Activated naive CD8-positive, alpha-beta T cell treated with anti-CD3 and anti-CD28 coated beads, Interleukin-2, amount 10 ng/mL, durations not matched to agents 7 days and 5 days (primary cell): ENCODE measurements at places on chromosomes 4 and X. TPM values are rescaled to one million over a fixed set of nuclear protein-coding genes. Genes with fewer than 3 reads are reported as not detected.

The RAB33A gene
- total RNA-seq, result 30.7 TPM

GRCh38 chr4:71346710-71347109, 7.9 kb downstream of the SLC4A4 start:
- no peak for DNase-seq

GRCh38 chr4:89273741-89274141, 33.9 kb downstream of the GPRIN3 start:
- no peak for DNase-seq

DNA sequence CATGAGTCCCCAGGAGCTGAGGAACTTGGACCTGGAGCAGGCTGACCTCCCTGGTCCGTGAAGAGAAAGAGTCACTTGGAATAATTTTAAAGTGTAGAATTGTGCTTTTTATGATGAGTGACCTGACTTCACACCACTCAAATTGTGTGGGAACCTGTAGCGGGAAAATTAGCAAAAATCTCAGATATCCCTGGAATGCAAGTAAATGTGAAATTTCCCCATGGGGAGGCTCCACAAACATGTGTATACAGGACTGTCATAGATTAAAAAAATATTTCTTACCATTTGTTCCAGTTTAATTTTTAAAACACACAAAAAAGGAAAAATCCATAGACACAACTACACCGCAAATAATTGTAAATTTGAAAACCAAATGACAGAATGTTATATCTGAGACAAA, 1079.6 kb upstream of the PABPC4L start:
- no peak for DNase-seq

The TRPC3 gene
- total RNA-seq, result 0.34 TPM

DNA sequence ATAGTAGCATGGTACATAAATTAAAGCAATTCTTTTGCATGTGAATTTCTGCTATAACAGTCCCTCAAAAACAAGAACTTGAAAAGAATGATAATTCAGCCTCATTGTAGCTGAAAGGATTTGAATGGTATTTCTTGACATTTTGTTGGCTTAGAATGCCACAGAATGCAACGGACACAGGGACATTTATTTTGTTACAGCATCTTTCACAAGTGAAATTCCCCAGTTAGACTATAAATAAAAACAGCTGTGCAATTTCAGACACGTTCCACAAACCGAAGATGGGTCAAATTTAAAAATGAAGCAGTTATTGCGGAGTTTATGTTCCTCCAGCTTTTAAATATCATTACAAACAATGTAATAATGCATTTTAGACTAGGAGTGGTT, 82.8 kb upstream of the AMELX start:
- DNase-seq, result no peak

GRCh38 chrX:9604111-9604907, 139.5 kb downstream of the TBL1X start:
- no peak for DNase-seq

DNA sequence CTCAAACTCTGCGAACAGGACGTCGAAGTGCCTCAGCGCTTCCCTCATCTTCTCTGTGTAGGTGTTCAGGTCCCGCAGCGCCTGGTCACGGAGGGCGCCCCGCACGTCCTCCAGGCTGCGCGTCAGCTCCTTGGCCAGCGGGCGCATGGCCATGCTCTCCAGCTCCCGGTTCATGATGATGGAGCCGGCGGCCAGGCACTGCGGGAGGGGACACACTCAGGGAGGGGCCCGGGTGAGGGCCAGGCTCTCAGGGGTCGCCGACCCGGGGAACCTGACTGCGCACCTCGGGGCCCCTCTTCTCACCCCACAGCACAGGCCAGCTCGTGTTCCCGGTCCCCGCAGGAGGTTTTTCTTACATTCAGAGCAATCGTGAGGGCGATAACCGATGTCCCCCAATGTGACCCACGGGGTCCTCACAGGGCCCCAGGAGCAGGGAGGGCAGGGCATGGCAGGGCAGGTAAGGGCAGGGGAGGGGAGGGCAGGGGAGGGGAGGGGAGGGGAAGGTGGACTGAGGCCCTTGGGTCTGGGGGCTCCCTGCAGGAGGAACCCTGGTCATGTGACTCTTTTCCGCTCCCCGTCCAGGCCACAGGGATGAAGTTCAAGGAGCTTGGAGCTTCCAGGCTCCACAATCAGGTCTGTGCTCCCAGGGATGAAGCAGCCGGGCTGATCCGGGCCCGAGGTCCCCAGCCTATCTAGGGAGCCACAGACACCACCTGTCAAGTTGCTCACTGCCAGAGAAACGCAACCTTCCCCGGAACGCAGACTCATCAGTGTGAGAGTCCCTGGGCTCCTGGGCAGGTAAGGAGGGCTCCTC, 77.8 kb upstream of the MXD4 start:
- peak; percentile 26 for DNase-seq

- no peak for DNase-seq
These were observed 77.4 kb upstream of the MID1 start for GRCh38 chrX:10697616-10698317.

DNA sequence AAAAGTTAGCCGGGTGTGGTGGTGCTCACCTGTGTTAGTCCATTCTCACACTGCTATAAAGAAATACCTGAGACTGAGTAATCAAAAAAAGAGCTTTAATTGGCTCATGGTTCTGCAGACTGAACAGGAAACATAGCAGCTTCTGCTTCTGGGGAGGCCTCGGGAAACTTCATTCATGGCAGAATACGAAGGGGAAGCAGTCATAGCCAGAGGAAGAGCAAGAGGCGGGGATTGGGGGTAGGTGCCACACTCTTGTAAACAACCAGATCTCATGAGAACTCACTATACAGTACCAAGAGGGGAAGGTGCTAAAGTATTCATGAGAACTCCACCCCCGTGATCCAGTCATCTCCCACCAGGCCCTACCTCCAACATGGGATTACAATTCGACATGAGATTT, 64.1 kb downstream of the BEND4 start:
- DNase-seq, result no peak

The NUDT11 gene
- total RNA-seq, result 0.83 TPM

DNA sequence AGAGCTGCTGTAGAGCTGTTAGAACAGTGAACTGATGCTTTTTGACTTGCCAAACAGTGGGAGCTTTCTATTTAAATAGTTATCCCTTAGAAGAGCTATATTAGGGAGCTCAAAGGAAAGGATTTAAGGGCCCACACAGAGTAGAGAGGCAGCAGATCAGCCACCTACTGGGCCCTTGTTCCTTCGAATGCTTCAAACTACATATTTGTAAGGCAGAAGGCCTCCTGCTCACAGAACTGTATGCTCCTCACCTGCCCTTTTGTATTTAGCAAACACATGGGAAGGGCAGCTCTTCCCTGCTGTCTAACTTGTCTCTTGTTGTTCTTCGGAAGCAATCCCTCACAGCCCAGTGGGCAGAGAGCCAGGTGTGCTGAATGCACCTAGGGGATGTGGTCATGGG, 38.0 kb downstream of the IL1RAPL1 start:
- no peak for DNase-seq

GRCh38 chr4:36288731-36289426, 7.5 kb downstream of the DTHD1 start:
- DNase-seq, result no peak

- DNase-seq, result no peak
These were observed 23.4 kb downstream of the BEX3 start for GRCh38 chrX:103399744-103400143.

GRCh38 chr4:162075726-162076125, 88.1 kb downstream of the FSTL5 start:
- DNase-seq, result no peak

The WDR44 gene
- 23.1 TPM for total RNA-seq

DNA sequence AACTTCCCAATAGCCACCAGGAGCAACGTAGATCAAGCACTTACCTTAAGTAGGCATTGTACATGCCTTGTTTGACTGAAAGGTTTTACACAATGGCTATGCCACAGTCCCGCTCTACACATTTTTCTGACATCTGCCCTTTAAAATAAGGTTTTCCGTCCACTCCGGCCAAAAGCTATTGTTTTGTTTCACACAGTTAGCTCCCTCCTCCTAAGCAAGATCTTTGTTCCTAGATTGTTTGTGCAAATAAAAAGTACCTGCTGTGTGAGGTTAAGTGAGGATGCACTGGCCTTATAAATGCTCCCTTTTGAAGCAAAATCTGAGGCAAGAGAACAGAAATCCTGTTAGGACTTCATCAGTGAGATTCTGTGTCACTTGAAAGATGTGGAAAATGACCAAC, 11.8 kb downstream of the SCD5 start:
- no peak for DNase-seq

DNA sequence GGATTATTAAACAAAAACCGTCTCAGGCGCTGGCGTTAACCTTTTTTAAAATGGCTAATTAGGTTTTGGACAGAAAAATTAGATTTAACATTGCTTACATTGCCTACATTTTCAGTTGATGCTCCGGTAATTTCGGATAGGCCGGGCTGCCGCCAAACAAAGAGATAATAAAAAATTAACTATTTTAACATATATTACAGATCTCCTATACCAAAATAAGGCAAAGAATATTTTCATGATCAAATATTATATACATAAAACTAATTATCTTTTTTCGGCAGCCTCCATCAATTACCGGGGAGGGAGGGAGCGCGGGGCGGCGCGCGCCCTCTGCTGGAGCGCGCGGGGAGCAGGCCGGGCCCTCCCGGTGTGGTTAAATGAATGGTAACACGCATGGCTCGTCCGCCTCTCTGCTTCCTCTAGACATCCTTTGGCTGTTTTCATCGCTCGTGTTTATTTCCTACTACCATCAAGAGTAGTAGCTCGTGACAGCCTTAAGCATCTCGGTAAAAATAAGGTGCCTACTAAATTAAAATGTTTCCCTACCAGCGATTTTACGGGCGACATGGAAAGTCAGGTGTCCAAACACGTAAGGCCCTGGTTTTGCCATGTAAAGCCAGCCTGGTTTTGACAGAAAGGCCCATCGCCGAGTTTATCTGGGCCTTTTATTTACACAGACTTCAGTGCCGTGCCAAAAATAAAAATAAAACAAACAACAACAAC, 52.4 kb upstream of the TMEM33 start:
- peak; percentile 73 for DNase-seq

The ANK2 gene
- 0.69 TPM for total RNA-seq

- no peak for DNase-seq
These were observed 345.3 kb downstream of the MAPK10 start for GRCh38 chr4:86014599-86014998.

The TEX13D gene
- total RNA-seq, result not detected

DNA sequence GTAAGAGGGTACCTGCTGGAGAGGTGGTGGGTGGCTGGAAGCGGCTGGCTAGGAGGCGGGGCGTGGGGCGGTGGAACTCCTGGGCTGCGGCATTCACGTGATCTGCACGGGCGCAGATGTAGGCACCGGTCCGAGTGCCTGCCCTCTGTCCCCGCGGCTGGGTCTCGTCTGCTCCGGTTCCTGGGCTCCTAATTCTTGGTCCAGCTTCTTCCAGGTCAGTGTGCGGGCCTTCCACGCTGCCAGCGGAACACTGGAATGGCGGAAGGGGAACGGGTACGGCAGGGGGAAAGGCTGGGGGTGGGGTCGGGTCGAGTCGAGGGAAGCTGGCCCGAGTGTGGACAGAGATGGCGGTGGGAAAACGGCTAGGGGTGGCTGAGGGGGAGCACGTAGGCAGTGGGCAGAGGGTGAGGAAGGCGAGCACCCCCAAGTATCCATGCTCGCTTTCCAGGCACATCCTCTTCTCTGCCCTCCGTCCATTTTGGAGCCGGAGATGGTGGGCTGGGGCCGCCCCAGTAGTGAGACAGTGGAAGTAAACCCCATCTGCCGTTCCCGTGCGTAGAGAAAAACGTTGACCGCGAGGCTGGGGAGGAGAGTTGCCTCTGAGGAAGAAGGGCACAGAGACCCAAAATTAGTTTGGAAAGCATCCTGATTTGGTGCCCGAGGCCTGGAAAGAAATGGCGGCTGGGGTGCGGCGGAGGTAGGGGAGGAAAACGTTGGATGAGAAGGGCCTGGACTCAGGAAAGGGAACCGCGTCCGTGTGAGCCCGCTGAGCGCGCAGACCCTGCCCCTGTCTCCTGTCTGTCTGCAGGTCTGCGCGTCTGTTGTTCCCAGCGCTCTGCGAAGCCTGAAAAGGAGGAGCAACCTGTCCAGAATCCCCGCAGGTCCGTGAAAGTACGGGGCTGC, at the start of gene TCEAL4:
Gene TCEAL4, plus strand, starts transcription at position 105 of the 903 bp plus-strand sequence. CDS start 1,161 bp downstream, outside the sequence.
- DNase-seq, result peak; percentile 35

DNA sequence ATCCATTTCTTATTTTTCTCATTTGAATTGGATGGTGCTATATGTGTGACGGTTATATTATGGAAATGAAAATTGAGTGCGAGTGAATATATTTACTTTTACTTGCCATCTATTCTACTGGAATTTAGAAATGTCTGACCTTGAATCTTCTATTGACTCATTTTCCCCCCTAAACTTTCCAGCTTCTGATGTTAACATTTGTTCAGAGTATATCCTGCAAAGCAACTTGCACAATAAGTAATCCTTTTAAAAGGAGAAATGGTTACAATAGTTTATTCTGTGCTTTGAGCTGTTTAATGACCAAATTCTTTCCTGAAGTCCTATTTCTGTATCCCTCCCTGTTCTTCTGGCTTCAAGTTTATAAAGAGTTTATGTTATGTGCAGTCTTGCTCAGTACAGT, 116.7 kb downstream of the ARHGAP10 start:
- no peak for DNase-seq

The TMEM154 gene
- total RNA-seq, result 21.9 TPM

- no peak for DNase-seq
These were observed 207.9 kb downstream of the MAB21L2 start for GRCh38 chr4:150789864-150790263.

- DNase-seq, result no peak
These were observed 61.1 kb downstream of the ZNF518B start for GRCh38 chr4:10395971-10396580.

The MMGT1 gene
- total RNA-seq, result 18.7 TPM

- no peak for DNase-seq
These were observed 47.1 kb downstream of the SLC9A6 start for GRCh38 chrX:136032370-136032769.

GRCh38 chr4:7423801-7424552, 10.8 kb downstream of the PSAPL1 start:
- DNase-seq, result peak; percentile 15

- peak; percentile 82 for DNase-seq
These were observed 174.5 kb downstream of the NSUN7 start for GRCh38 chr4:40924096-40924792.

DNA sequence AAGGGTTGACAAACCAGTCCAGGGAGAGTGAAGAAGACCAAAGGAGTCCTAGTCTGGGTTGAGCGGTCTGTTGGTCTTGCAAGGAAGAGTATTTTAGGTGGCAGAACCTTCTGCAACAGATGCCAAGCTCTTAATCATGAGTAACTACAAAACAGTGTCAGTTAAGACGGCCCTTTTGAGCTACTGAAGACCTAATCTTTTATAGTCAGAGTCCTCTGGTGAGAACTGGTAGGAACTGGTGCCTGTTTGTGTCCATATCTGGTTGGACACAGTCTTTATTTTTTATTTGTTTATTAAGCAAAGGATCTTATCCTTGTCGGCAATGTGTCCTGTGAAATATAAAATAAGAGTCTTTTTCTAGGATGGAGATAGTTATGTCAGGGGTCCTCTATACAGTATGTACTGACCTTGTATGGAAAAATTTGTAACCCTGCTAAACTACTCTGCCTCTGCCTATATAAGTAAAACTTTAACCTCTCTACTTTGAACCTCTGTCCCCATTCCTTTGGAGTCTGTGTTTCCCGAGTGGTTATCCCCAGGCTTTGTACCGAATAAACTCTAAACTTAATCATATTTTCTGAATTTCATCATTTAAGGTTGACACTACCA, 47.1 kb downstream of the FAM13A start:
- DNase-seq, result no peak

GRCh38 chrX:22748093-22748999, 251.4 kb upstream of the DDX53 start:
- DNase-seq, result no peak

GRCh38 chr4:118206627-118207026, 146.2 kb downstream of the PRSS12 start:
- DNase-seq, result no peak

The CXCL11 gene
- not detected for total RNA-seq
